ENCODE measurements at places on chromosomes 6 and 20.

DNA sequence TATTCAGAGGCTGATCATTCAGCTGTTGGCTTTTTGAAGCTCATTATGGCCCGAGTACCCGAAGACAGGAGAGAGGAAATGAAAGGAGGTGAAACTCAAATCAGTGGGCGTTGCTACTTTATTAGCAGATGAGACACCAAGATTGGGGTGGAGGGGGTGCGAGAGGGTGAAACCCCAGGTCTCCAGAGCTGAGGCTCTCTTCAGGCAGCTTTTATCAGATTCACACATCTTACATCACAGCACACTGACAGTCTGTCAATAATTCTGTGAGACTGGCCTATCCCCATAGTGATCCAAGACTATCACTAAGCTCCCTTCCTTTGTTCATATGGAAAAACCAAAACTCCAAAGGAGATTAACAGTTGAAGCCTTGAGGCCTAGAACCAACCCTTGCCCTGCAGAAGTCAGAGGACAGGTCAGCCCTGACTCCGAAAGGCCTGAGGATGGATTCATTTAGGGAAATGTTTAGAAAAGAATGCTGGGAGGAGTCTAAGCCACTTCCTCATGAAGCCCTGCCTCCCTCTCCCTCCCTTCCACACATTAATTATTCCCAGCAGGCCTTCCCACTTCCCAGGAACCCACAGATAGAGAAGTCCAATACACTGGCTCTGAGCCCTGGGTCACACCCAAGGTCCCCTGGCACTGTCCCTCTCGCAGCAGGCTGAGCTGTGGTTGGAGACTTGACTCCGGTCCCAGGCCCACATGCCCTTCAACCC, 23.2 kb downstream of the TRERF1 start:
- DNase-seq: no peak

- DNase-seq: no peak
These were observed 194.2 kb upstream of the SGK1 start for GRCh38 chr6:134511984-134512683.

GRCh38 chr20:61443443-61444126, 191.5 kb downstream of the CDH4 start:
- DNase-seq: no peak

- DNase-seq: no peak
These were observed 11.2 kb downstream of the BCL2L1 start for GRCh38 chr20:31711179-31712111.

GRCh38 chr20:17710379-17711266, 10.9 kb downstream of the BANF2 start:
- no peak for DNase-seq

DNA sequence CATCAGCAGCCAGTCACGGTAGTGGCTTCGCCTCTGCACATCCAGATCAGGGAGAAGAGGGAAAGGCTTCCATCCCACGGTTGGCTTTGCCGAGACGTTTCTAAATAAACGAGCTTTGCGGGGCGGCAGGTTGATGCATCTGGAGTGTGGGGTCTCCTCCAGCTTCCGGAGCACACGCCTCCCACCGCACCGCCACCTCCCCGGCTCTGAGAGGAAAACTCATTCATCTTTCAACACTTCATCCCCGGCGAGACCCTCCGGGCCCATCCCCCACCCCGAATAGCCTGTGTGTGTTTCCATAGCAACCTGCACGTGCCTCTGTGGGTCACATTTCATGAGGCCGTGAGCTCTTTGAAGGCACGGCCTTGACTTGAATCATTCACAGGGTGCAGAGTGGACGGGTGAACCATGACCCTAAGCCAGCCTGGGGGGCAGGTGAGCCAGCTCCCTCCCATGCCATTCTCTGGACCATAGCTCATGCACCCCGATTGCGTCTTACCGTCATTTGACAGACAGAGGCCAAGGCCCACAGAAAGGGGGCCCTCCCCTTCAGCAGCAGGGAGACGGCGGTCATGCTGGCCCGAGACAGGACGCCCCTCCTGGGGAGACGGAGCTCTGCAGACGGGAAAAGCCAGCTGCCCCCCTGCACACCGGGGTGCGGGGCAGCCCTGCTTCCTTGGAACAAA, 16.2 kb upstream of the CHRNA4 start:
- DNase-seq: no peak

- DNase-seq: no peak
These were observed 2.9 kb downstream of the TMEM30A start for GRCh38 chr6:75281653-75282052.

DNA sequence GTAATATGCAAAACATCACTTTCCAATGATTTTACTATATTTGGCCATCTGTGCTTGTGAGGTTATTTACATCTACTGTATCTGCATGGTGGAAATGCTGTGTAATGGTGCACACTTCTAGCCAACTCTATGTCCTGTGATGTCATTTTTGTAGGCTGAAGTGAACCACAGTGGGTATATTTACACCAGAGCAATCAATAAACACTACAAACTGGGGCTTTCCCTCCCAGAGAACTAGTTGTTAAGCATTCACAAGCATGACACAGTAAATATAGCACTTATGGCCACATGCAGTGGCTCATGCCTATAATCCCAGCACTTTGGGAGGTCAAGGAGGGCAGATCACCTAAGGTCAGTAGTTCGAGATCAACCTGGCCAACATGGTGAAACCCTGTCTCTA, 4.9 kb downstream of the SLC22A2 start:
- DNase-seq: no peak

DNA sequence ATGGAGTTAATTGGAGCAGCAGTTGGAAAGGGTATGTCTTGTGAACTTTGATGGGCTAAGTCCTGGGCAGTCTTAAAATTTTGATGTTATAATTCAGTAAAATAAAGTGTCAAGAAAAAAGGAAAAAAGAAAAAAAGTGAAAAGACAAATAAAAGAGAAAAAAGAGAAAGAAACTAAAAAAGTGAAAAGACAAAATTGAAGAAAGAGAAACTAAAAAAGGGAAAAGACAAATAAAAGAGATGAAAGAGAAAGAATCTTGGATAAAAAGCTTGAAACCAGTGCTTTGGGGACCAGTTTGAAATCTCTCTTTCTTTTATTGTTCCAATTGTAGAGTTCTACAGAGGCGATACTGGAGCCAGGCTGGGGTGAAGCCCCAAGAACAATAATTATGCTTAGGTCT, 12.0 kb upstream of the PGK2 start:
- no peak for DNase-seq

GRCh38 chr20:16714751-16715150, 15.1 kb upstream of the SNRPB2 start:
- DNase-seq: no peak

- no peak for DNase-seq
These were observed 34.2 kb downstream of the NHSL1 start for GRCh38 chr6:138465007-138465645.

DNA sequence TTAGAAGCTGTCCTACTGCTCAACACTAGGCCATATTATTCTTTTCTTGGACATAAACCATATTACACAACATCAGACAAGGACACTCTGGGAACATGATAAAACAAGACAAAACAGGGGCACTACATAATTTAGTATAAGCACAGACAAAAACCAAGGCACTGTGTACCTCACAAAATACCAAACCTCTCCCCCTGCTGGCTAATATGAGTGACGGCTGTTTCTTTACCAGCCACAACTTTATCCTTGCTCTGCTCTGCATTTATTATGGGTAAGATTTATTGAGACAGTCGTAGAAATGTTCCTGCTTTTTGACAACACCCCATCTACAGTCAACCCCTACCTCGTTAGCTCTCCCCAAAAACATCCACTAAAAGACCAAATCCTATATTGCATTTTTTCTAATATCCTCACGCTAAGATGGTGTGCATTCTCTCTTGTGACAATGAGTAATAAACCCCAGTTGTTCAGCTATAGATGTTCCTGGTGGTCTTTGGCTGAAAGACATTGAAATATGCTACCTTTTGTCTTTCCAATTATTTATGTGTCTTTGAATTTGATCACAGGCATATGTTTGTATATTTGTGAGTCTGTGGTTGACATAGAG, 23.8 kb upstream of the POLR1H start:
- DNase-seq: no peak

DNA sequence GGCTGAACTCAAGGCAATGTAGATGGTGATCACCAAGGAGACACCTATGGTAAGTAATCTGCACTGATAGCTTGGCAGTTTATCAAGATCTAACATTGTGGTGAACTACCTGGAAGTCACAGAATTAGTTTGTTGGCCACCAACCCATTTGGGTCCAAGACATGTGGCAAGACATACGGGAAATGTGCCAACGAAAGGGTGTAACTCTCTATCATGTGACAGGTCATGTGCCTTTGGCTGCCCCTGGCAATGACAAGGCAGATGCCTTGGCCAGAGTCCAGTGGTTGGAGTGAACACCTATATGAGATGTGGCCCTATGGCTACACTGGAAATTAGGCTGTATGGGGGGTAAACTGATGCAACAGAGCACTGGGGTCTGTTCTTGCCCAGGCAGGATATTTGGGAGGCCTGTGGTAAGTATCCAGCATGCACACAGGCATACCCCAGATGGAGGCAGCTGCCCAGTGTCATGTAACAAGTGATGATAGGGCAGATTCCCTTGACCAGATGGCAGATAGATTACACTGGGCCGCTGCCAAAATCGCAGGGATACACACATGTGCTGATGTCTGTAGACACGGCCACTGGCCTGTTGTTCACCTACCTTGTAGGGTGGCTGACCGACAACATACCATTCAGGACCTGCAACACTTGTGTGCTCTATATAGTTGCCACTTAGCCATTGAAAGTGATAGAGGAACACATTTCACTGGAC, 35.5 kb upstream of the HSF2 start:
- DNase-seq: no peak

GRCh38 chr20:46027245-46027853, 1.7 kb upstream of the SLC12A5 start:
- no peak for DNase-seq

DNA sequence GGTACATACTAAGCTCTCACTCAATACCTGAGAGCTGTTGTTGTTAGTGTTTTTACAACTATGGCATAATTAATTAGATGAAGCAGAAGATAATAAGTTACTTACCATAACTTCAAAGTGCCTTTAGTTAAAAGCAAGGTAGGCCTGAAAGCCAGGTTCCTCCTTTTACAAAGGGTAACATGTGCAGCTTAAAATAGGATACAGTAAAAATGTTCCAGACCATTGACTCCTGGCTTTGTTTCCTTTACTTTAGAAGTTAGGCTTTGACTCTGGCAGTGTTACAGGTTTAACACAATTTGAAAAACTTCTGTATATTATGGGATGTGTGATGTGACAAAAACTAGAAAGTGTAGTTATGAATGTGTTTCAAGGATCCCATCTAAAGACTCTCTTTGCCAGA, 522.5 kb downstream of the EPM2A start:
- no peak for DNase-seq

All from stimulated activated CD8-positive, alpha-beta memory T cell treated with anti-CD3 and anti-CD28 coated beads, Interleukin-4, amount 100 ng/mL, for 4 hours (primary cell).